ENCODE measurements at places on chromosomes 11 and 22.

- no peak for DNase-seq
Observed at GRCh38 chr22:32080904-32081303, 37.8 kb downstream of the SLC5A1 start.

- no peak for DNase-seq
Observed at GRCh38 chr22:27455526-27455925, 346.0 kb downstream of the MN1 start.

GRCh38 chr11:112267188-112267591 lies 6.5 kb upstream of the PLET1 start:
- no peak for DNase-seq

GRCh38 chr11:695288-695537 lies 191 bp upstream of the DEAF1 start:
- DNase-seq = no peak

GRCh38 chr11:24295360-24295759 lies 201.5 kb upstream of the LUZP2 start:
- no peak for DNase-seq

DNA sequence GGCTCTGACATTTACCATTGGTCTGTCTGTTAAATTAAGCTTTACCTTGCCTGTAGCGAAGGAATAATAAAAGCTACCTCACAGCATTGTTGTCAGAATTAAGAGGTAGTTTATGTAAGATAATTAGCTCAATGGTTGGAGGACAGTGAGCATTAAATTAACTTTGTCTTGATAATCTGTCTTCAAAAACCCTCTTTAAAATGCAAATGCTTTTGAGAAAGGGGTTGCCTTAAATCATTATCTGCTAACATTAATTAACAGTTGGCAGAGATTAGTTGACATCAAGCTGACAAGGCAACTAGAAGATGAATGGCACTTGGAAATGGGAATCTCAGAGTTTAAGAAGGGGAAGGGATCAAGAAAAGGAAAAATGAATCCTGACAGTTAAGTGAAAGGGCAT lies 761.1 kb upstream of the ARHGAP42 start:
- DNase-seq = no peak

- no peak for DNase-seq
Observed at GRCh38 chr11:101617735-101618332, 34.0 kb upstream of the TRPC6 start.

DNA sequence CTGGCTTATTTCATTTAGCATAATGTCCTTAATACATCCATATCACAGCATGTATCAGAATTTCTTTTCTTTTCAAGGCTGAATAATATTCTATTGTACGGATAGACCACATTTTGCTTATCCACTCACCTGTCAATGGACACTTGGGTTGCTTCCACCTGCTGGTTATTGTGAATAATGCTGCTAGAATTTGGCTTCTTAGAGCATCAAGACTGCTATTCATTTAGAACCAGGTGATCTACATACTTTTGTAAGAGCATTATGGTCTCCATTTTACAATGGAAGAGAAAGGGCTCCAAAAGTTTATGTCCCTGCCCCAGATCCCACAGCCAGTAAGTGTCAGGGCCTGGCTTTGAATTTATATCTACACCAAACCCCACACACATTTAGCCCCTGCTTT lies 100.7 kb upstream of the CD82 start:
- no peak for DNase-seq
